ENCODE measurements at places on chromosomes 16 and 17. TPM values are rescaled to one million over a fixed set of nuclear protein-coding genes. Genes with fewer than 3 reads are reported as not detected.

DNA sequence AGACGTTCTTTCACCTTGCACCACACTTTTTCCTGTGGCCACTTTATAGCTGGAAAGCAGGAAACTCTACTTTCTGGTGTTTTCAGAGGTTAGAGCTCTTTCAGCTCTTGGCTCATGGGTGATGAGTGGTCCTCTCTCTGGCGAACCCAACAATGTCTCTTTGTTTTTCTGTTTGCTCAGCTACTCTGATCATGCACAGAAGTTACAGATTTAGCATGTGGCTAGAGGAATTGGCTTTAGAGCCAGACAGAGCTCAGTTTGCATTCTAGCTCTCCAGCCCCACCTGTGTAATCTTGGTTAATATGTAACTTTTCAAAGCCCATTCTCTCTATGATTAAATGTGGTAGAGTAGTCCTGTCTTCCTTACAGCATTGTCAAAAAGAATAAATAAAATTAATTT is 225.2 kb downstream of the HAPSTR1 start:
- DNase-seq: no peak
- H3K27me3 ChIP-seq: no peaks in the 10 kb centered on the region
- H3K36me3 ChIP-seq: no peaks in the 10 kb centered on the region
- no peak overlapping the region for H3K27ac ChIP-seq
- H3K4me1 ChIP-seq: no peaks in the 10 kb centered on the region

- H3K4me1 ChIP-seq: no peaks in the 10 kb centered on the region
- DNase-seq: no peak
- no peak overlapping the region for H3K27ac ChIP-seq
- H3K36me3 ChIP-seq: no peaks in the 10 kb centered on the region
- no peaks in the 10 kb centered on the region for H3K27me3 ChIP-seq
- no peak overlapping the region for H3K4me3 ChIP-seq
These were observed 276.9 kb downstream of the SHISA9 start for GRCh38 chr16:13178318-13178717.

DNA sequence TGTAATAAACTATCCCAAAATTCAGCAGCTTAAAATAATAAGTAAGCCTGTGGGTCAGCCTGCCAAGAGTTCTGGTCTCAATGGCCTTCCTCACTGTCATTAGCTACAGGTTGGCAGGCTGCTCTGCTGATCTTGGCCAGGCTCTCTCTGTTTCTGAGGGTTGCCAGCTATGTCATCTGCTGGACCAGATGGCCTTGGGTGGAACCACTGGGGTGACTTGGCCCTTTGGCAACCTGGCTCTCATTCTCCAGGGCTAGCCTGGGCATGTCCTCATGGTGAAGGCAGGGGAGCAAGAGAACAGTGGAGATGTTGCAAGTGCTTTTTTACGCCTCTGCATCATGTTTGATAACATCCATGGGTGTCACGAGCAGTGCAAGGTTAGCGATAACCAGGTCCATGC is 13.9 kb downstream of the ITGAM start:
- no peak overlapping the region for H3K27ac ChIP-seq
- H3K4me3 ChIP-seq: no peak overlapping the region
- DNase-seq: no peak
- H3K27me3 ChIP-seq: peaks cover 12% of the 10 kb centered on the region
- H3K4me1 ChIP-seq: peaks cover 6% of the 10 kb centered on the region
- H3K36me3 ChIP-seq: peaks cover 2% of the 10 kb centered on the region

Gene ENPP7
- not detected for total RNA-seq

- no peak for DNase-seq
- H3K36me3 ChIP-seq: no peaks in the 10 kb centered on the region
- no peaks in the 10 kb centered on the region for H3K4me1 ChIP-seq
- no peaks in the 10 kb centered on the region for H3K27me3 ChIP-seq
- no peak overlapping the region for H3K27ac ChIP-seq
- no peak overlapping the region for H3K4me3 ChIP-seq
These were observed 59.8 kb downstream of the DNAH17 start for GRCh38 chr17:78517421-78517820.
